ENCODE measurements at places on chromosomes 5 and 9. TPM values are rescaled to one million over a fixed set of nuclear protein-coding genes. Genes with fewer than 3 reads are reported as not detected.

Gene C5orf46
- not detected for total RNA-seq

GRCh38 chr5:55003432-55004065, 18.2 kb upstream of the ESM1 start:
- DNase-seq, result no peak

- peak; percentile 75 for DNase-seq
Measured at GRCh38 chr9:93091453-93092081, 4.5 kb upstream of the CARD19 start.

GRCh38 chr9:79877943-79878602, 306.3 kb downstream of the TLE4 start:
- peak; percentile 32 for DNase-seq

DNA sequence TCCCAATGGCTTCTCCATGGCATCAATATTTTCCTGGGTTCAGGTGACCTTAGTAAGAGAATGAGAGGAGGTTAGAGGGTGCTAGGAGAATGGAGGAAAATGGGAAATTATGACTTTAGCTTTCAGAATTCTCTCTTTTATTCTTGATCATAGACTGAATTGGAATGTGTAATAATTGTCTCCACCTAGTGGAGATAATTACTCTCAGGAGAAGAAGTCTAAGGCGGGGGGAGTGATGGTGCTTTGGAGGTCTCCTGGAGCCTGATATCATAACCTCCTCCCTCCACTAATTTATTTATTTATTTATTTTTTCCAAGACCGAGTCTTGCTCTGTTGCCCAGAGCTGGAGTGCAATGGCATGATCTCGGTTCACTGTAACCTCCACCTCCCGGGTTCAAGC, 221.3 kb downstream of the GRIA1 start:
- no peak for DNase-seq

Gene PCDHGB2
- total RNA-seq, result 0.97 TPM

Gene LRRC70
- total RNA-seq, result 0.73 TPM

DNA sequence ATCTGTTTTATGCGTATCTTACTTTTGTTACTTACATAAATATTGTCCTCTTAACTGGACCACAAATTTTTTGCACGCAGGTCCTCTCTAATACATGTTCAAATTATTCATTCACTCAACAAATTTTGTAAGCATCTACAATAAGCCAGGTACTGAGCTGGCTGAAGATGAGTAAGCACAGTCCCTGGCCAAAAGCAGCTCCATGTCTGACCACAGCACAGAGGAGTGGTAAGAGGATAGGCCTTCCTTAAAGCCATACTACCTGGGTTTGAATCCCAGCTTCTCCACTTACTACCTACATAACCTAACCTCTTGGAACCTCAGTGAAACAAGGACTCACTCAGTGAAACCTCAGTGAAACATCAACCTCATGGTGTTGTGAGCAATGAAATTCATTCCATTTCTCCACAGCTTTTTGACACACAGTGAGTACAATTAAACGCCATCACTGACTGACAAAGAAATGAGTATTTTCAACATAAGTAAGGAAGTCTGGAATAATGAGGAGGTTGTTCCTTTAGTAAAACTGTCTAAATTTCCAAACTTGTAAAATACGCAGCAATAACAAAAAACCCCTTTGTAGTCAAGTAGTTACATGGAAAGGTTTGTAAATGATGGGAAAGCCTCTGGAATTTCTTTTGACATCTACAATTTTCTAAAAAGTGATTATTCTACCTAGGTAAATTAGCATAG, 15.0 kb downstream of the PTAR1 start:
- DNase-seq, result no peak

DNA sequence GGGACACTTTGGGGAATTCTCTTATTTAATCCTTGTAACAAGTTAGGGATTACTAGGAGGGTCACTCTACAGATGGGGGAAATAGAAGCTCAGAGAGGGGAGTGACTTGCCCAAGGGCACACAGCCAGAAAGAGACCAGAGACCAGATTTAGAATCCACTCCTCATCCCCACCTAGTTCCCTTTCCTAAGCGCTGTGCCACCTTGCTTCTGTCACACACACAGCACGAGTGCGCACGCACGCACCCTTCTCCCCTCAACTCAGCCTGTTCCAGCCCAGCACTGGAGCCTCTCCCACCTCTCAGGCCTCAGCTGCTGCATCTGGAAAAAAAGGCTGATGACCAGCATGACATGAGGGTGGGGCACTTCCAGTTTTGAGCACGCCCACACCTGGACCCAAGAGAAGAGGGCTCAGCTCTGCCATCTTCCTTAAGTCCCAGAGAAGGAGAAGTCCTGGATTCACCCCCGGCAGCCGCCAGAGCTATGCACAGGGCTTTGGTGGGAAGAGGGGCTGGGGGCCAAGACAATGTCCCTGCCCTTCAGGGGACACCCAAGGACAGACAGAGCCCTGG, 18.5 kb downstream of the NR5A1 start:
- DNase-seq, result no peak

DNA sequence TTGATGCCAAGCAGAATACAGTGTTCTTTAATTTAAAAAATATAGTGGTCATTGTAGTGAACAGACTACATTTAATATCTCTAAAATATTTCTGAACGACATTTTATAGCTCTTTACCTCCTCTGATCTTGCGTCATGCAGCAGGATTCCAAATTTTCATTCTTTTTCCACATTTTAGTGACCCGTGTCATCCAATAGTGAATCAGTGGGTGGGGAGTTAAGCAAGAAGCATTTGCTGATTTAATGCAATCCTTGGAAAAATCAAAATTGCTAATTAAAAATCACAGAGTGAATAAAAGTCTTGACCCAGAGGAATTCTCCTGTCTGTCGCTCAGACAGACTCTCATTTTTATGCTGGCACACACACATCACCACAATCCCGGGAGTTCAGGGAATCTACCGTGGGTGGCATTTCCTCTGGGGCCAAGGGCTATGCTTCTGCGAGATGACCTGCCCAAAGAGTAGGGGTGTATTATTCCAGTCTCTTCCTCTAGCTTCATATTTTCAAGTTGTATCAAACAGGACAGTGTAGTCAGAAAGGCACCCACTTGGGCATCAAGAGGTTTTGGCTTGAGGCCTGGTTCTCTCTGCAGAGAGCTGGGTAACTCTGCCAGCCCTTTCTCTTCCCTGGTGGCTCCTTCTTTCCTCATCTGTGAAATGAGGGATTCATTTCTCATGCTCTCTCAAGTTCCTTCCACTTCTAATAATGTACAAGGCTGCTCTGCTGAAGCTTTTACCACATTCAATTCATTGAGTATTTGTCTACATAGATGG, 24.8 kb upstream of the OTP start:
- DNase-seq, result no peak

Gene SECISBP2
- total RNA-seq, result 50.7 TPM

Gene INSYN2B
- not detected for total RNA-seq

Gene GRHPR
- total RNA-seq, result 76.5 TPM

GRCh38 chr9:78806492-78807160, 509.7 kb downstream of the PSAT1 start:
- no peak for DNase-seq

Gene FAM200C
- total RNA-seq, result 1.4 TPM

Gene PITX1
- total RNA-seq, result 0.78 TPM

DNA sequence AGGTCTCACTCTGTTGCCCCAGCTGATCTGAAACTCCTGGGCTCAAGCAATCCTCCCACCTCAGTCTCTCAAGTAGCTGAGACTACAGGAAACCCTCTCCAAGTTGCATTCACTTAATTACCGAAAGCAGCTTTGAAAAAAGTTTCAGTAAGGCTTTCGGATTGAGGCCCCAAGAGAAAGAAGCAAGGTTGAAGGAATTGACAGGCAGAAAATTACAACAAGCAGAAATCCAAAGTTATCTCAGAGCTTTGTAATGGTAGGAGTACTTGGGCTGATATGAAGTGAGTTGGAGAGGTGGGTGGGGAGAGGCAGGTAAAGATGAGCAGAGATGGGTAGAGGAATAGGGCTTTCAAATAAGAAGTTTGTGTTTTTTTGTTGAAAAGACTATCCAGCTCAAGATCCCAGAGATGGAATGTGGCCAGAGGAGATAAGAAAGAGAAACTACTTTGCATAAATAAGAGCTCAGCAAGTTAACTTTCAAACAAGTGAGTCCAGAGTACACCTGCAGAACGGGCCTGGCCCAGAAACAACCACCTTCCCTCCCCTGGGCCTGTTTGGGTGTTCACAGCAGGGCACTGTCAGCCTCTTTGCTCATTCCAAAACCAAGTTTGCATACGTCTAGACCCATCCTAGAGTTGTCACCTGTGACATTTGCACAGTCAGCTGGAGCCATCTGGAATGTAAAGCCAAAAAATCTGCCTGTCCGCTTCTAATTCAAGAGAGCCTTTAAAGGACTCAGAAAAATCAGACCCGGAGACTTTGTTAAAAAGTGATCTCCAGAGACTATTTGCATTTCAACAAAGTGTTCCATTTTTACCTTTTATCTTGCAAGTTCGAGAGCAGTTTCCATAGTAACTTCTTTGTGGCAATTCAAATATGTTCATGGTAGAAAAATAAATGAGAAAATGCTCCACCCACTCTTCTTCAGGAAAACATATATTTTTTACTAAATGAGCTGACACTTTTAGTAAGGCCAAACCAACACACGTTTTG, 2.2 kb upstream of the CLINT1 start:
- DNase-seq, result peak; percentile 65

Gene SPTAN1
- 249 TPM for total RNA-seq

DNA sequence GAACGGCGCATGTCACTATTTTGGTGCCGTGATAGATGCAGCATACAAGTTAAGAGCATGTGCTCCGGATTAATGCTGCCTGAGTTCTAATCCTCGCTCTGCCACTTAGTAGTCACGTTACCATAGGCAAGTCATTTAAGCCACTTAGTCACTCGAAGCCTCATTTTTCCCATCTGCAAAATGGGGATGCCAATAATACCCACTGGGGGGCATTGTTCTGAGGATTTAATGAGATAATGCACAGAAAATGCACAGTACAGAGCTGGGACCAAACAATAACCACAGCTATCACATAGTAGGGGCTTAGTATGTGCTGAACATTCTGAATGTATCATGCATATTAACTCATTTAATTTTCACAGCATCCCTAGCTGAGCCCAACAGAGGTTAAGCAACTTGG, 9.1 kb downstream of the NIPAL4 start:
- no peak for DNase-seq

- no peak for DNase-seq
Measured at GRCh38 chr9:38768351-38768761, 48.4 kb upstream of the FAM240B start.

DNA sequence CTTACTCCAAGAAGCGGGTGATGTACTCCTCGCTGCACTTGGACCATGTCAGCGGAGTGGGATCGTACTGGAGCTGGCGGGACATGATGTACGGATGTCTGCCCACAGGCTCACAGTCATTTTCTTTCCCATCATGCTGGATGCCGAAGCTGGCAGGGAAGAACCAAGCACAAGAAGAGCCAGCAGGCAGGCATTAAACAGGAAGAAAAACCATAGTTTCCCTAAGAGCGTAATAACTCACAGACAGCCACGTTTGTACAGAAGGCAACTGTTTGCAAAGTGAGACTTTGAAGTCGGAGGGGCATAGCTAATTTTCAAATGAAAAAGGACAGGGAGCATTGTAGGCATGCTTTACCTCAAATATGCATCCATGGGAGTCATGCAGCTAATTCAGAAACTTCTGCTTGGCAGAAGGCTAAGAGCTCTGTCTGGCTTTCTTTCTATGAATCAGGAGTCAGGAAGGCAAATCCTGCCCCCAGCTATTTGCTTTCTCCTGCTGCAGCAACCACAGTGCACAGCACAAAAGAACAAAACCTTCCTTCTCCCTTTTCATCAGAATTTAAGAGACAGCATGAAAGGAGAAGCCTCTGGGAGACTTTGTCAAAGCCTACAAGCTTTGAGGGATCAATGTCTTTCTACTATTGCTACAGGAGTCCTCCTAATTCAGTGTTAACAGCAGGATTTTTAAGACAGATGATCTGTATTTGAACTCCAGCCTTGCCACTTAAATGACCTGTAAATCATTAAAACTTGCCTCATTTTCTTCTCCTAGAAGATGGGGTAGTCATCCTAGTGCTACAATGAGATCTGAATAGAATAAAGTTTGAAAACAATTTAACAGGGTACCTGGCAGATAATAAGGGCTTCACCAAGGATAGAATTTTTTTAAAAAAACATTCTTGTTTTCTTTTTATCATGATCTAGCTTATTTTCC, 209.1 kb downstream of the TARS1 start:
- no peak for DNase-seq

DNA sequence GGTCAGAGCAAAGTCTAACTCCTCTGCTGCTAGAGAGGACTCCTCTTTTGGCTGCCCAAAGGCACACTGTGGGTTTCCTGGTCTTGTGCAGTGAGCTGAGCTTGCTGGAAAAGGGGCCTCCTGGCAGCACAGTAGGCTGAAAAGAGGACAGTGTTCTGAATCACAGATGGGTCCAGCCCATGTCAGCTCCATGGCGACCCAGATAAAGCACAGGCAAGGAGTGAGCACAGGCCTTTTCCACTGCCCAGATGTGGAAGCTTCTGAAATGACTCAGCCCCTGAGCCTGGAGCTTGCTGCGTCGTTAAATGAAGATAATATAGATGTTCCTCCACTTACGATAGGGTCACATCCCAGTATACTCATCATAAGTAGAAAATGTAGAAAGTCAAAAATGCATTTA, 8.1 kb downstream of the CCDC180 start:
- DNase-seq, result no peak

DNA sequence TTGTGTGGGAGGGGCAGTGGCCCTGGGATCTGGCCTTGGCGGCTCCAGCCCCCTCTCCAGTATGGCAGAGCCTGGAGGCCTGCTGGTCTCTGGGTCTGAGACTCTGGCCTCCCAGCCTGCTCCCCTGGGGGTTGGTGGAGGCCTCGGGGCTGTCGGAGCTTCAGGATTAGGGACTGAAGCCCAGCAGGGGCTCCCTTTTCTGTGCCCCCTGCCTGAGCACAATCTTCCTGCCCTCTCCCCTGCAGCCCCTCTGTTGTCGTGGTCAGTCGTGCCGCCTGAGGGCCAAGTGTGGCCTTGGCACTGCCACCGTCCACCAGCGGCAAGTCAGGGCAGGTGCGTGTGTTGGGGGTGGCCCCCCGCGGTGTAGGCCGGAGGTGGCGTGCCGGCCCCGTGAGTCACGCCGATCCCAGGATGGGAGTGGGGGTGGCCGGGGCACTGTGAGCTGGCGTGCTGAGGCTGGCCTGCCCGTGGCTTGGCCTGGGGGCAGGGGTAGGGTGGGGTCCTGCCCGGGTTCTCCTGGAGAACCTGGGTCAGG, 53.6 kb downstream of the RXRA start:
- DNase-seq, result no peak

- DNase-seq, result no peak
Measured at GRCh38 chr5:78690253-78690972, 41.8 kb upstream of the LHFPL2 start.

Gene SPATA6L
- not detected for total RNA-seq

- no peak for DNase-seq
Measured at GRCh38 chr9:112747094-112747493, 3.5 kb upstream of the SNX30 start.
